Smooth muscle cell of the coronary artery (primary cell): ENCODE measurements at places on chromosomes 1 and 21. TPM values are rescaled to one million over a fixed set of nuclear protein-coding genes. Genes with fewer than 3 reads are reported as not detected.

Gene TEDDM1
- total RNA-seq, result not detected in 2 replicates

Gene PRPF38B
- 8.4 and 11.3 TPM in 2 replicates for total RNA-seq

Gene C1orf94
- total RNA-seq, result not detected in 2 replicates

Gene SLC1A7
- total RNA-seq, result 0.23 and 2.6 TPM in 2 replicates

Gene TACSTD2
- under 0.01 TPM in 1 of 2 replicates, not detected in the other for total RNA-seq

Gene PTPRC
- total RNA-seq, result not detected in 2 replicates

Gene APOBEC4
- total RNA-seq, result not detected in 2 replicates

Gene PALMD
- 4.4 and 26.1 TPM in 2 replicates for total RNA-seq
